Caco-2 (cell line): ENCODE measurements at places on chromosomes 13 and 19.

DNA sequence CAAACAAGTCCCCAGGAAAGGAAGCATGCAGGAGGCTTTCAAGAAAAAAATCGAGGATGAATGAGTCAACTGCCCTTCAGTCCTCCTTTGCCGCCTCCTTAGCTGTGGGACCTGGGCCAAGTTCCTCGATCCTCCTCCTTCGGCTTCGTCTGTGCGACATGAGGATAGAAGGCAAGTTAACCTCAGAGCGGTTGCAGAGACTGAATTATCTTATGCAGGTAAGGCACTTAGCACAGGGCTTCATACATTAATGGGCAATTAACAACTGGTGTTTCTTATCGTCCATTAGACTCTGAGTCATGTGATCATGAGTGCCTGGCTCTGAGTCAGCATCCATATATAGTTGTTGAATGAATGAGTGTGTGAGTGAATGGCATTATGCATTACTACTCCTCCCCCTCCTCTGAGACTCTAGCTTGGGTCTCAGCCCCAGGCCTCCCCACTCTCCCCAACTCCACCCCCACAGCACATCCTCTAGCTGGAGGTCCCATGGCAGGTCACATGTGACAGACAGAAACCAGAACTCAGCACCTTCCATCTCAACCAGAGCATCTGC is 1.6 kb upstream of the TTC9B start:
- no peak for DNase-seq

GRCh38 chr13:26475176-26476110 is 82.0 kb upstream of the WASF3 start:
- no peak for DNase-seq

- DNase-seq = no peak
These were observed 4.4 kb upstream of the TMEM272 start for GRCh38 chr13:51849145-51850101.

- DNase-seq = no peak
These were observed 319.2 kb upstream of the PCDH9 start for GRCh38 chr13:67549331-67549730.

- DNase-seq = peak; percentile 78
These were observed 21.7 kb upstream of the LAMP1 start for GRCh38 chr13:113275387-113275786.

- DNase-seq = peak; percentile 26
These were observed 2.2 kb downstream of the FFAR1 start for GRCh38 chr19:35349614-35350521.

- no peak for DNase-seq
These were observed 11.2 kb downstream of the METTL21C start for GRCh38 chr13:102683637-102684036.

DNA sequence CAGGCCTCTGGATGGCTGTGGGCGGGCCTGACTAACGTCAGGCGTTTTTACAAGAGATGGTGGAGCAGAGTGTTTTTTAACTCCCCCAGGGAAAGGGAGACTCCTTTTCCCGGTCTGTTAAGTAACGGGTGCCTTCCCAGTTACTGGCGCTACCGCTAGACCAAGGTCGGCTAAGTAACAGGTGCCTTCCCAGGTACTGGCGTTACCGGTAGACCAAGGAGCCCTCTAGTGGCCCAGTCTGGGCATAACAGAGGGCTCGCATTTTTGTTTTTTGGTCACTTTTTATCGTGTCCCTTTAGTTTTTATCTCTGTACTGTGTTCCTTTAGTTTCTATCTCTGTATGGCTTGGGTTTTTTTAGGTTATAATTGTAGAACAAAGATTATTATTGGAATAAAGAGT is 10.0 kb downstream of the ZNF383 start:
- peak; percentile 59 for DNase-seq

DNA sequence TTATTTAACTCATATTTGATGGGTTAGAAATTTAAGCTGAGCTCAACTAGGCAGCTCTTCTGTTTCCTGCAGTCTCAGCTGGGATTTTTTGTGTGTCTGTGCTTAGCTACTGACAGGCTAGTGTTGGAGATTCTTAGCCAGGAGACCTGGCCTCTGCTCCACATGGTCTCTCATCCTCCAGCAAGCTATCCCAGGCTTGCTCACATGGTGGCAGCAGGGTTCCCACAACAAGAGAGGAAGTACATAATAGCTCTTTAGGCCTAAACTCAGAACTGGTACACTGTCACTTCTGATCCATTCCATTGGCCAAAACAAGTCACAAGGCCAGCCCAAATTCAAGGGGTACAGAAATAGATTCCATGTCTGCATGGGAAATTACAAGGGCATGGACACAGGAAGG is 406.2 kb downstream of the SUCLA2 start:
- peak; percentile 23 for DNase-seq

DNA sequence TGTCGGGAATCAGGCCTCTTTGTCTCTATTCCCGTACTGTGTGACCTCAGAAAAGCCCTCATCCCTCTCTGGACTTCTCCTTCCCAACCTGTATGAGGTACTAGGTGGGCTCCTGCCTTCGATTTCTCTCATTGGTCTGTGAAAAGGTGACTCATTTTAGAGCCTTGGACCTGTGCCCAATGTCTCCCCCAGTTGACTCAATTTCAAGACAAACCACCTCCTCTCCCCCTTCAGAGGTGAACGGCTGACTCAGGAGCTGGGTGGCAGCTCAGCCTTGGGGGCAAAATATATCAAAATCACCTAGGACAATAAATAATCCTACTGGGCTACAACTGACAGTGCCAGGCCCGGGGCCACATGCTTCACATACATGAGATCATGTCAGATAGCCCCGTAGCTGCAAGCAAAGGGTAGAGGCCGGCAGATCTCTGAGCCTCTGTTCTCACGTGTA is 630 bp downstream of the COQ8B start:
- no peak for DNase-seq

GRCh38 chr13:80251403-80251802 is 89.5 kb downstream of the SPRY2 start:
- no peak for DNase-seq

GRCh38 chr19:57406516-57407123 is 4.3 kb upstream of the ZNF17 start:
- DNase-seq = peak; percentile 84

DNA sequence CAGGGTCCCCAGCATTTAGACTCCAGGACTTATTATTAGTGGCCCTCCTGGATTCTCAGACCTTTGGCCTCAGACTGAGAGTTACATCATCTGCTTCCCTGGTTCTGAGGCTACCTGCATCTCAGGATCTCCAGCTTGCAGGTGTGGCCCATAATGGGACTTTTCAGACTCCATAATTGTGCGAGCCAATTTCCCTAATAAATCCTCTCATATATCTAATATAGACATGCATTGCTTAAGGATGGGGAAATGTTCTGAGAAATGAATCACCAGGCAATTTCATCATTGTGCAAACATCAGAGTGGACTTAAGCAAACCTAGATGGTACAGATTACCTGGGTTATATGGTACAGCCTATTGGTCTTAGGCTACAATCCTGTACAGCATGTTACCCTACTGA is 116.5 kb upstream of the FBXL3 start:
- peak; percentile 42 for DNase-seq

GRCh38 chr13:72205773-72206172 is 338.8 kb upstream of the DACH1 start:
- DNase-seq = no peak

GRCh38 chr19:10768369-10768768 is 50.5 kb downstream of the DNM2 start:
- no peak for DNase-seq

DNA sequence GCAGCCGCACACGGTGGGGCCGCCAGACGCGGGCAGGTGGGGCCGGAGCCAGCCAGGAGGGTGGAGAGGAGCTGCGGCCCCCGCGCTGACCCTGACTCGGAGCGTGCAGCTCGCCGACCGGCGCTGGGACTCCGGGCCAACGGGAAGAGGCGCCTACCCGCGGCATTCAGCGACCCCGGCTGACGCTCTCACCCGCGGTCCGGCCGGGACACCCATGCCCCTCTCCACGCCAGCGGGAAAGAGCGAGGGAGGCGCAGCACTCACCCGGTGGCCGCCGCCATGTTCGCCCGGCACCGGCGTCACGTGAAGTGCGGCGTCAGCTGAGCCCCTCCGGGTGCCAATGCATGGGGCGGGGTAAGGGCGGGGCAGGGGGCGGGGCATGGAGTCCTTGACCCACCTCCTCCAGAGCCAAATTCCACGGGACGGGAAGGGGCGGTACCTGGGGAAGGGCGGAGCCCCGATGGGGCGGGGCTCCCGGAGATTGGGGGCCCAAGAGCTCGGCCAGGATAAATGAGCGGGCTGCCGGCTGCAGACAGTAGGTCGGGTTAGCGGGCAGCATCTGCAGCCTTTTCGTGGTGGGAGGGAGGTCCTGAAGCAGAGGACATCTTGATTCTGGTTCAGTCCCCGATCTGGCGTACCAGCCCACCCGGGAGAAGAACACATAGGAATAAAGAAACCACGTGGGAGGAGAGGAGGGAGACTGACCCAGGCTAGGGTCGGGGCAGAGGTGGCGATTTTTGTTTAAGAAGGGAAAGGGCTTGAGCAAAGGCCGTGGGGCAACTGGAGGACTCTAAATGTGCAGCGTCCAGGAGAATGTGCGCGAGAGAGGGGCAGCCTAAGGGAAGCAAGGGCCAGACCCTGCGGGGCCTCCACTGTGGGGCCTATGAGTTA is at the start of gene PEPD:
TSS of gene PEPD (minus strand) at position 312 of the 891 bp plus-strand sequence. CDS start at position 281, 31 bp downstream.
- peak; percentile 89 for DNase-seq

- no peak for DNase-seq
These were observed 72.1 kb downstream of the KLF12 start for GRCh38 chr13:74061926-74062595.

GRCh38 chr19:45368737-45369340 is 1.5 kb downstream of the ERCC2 start:
- DNase-seq = no peak

DNA sequence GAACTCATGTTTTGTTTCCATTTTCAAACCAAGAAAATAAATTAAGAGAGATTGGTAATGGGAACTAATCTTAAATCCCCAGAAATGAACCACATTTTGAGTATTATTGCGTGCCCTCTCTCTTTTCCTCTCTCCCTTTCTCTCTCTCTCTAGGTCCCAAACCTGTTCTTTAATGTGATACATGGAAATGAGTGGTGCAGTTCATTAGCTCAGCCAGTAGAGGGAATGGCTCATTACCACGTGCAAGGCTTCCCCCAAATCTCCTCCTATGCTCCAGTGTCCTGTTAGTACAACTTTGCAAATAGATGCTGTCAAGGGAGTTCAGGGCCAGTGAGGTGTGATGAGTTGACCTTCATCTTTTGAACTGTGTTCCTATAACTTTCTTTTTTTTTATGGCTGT is 178.4 kb downstream of the FGF9 start:
- DNase-seq = no peak

- DNase-seq = no peak
These were observed 17.0 kb upstream of the SIGLEC14 start for GRCh38 chr19:51663650-51664049.

- DNase-seq = no peak
These were observed 1027.1 kb upstream of the PCDH9 start for GRCh38 chr13:68257111-68257842.

DNA sequence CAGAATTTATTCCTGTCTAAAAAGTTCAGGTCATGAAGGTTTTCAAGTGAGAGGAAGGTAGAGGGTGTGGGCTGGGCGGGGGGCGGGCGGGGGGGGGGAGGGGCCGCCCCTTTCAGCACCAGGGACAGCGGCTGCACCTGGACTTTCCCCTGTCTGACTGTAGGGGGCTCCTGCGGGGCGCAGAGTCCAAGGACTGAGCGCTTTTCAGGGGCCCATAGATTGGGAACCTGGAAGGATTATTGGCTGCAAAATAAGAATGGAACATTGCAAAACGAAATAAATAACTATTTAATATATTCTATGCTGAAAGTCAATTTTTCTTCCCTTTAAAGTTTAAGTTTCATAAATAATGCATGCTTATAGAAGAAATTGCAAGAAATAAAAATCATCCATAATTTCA is 8.9 kb upstream of the CYP4F3 start:
- peak; percentile 55 for DNase-seq

DNA sequence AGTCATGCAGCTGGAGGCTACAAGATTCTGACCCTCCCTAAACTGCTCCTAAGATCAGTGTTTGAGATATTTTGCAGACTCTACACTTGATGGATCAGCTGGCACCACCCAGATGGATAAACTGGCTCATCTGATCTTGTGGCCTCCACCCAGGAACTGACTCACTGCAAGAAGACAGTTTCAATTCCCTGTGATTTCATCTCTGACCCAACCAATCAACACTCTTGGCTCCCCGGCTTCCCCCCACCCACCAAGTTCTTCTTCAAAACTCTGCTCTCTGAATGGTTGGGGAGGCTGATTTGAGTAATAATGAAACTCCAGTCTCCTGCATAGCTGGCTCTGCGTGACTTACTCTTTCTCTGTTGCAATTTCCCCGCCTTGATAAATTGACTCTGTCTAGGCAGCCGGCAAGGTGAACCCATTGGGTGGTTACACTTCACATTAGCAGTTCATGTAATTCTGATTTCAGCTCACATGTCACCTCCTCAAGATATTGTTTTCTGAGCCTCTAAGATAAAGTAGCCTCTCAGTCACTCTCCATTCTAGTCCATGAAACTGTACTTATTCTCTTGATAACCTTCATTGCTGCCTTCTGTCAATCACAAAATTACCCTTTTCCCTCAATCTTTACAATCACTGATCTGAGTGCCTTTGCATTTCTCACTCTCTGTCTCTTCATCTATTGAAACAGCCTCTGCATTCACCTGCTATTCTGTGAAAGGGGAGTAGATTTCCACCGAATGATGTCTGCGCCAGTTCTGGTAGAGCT is 9.9 kb upstream of the FPR3 start:
- DNase-seq = no peak

GRCh38 chr19:12117201-12117970 is 22.8 kb downstream of the ZNF20 start:
- no peak for DNase-seq

GRCh38 chr13:40446365-40446764 is 220.1 kb downstream of the FOXO1 start:
- DNase-seq = no peak

GRCh38 chr19:53844849-53845246 is 20.7 kb upstream of the NLRP12 start:
- DNase-seq = no peak

DNA sequence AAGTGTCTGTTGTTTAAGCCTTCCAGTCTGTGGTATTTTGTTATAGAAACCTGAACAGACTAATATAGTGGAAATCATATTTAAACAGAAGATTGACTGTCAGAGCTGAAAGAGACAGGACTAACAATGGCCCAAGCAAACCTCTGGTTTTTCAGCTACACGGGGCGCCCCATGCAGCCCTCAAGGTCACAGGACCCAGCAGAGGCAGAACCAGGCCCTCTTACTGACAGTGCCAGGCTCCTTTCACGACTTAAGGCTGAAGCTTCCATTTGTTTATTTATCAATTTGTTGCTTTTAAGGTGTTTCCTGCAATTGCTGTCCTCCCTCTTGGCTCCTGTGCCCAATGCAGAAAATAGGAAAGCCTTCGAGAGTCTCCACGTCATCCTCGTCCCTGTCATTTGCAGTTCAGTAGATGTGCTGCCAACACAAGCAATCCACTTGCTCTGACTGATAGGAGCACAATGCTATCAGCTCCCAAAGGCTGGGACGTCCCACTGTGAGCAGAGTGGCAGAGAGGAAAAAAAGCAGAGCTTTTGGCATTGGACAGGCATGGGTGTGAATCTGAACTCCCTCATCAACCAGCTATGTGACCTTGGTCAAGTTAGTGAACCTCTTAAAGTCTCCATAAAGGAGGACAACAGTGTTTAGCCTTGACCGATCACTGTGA is 10.5 kb upstream of the SLC7A1 start:
- no peak for DNase-seq

GRCh38 chr19:45865269-45865948 is 1.3 kb downstream of the FOXA3 start:
- no peak for DNase-seq

- peak; percentile 95 for DNase-seq
These were observed at the start of gene TMC4 for GRCh38 chr19:54172471-54173358. Gene TMC4 (minus strand): TSS chr19:54173160. CDS start chr19:54173117, 43 bp downstream.

GRCh38 chr13:59914556-59914955 is 249.2 kb downstream of the DIAPH3 start:
- no peak for DNase-seq

- DNase-seq = no peak
These were observed 4.6 kb upstream of the EPN1 start for GRCh38 chr19:55670280-55671053.
